Hindlimb muscle (tissue), 1 donor: ENCODE measurements at places on chromosomes 12 and 14. TPM values are rescaled to one million over a fixed set of nuclear protein-coding genes. Genes with fewer than 3 reads are reported as not detected.

Gene DDN
- 32.5 TPM for polyA plus RNA-seq

Gene GPR65
- polyA plus RNA-seq = 0.88 TPM

Gene PCK2
- polyA plus RNA-seq = 4.3 TPM

Gene SPSB2
- polyA plus RNA-seq = 5.9 TPM

Gene ZNF664
- 44.2 TPM for polyA plus RNA-seq

GRCh38 chr12:104519190-104520019 lies 62.7 kb downstream of the CHST11 start:
- no peak for DNase-seq

DNA sequence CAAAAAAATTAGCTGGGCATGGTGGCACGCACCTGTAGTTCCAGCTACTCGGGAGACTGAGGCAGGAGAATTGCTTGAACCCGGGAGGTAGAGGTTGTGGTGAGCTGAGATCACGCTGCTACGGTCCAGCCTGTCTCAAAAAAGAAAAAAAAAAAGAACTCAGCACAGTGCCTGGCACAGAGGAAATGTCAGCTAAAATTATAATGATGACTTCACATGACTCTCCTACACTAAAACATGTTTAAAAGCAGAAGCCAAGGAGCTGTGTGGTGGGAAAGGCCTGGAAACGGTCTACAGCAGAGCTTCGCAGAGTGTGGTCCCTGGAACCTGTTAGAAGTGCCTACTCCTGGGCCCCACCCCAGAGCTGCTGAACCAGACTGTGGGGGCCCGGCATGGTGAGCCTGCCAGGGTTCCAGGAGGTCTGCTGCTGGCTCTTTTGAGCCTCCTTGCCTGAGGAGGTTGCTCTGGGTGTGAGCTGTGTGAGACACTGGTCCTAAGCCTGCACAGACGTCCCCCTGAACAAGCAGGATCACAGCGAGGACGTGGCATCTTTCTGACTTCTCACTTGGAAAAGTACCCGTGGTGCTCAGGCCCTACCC lies 28.1 kb downstream of the TCHP start:
- DNase-seq = no peak

- no peak for DNase-seq
Measured at GRCh38 chr14:62711351-62712023, 333.8 kb downstream of the KCNH5 start.

- DNase-seq = no peak
Measured at GRCh38 chr14:75222208-75222701, 45.8 kb upstream of the TMED10 start.

- DNase-seq = peak; percentile 21
Measured at GRCh38 chr14:53108292-53109104, 44.6 kb downstream of the DDHD1 start.

- DNase-seq = no peak
Measured at GRCh38 chr12:6946033-6946919, 2.5 kb downstream of the C12orf57 start.

- DNase-seq = no peak
Measured at GRCh38 chr14:90558983-90559590, 162.3 kb downstream of the CALM1 start.

DNA sequence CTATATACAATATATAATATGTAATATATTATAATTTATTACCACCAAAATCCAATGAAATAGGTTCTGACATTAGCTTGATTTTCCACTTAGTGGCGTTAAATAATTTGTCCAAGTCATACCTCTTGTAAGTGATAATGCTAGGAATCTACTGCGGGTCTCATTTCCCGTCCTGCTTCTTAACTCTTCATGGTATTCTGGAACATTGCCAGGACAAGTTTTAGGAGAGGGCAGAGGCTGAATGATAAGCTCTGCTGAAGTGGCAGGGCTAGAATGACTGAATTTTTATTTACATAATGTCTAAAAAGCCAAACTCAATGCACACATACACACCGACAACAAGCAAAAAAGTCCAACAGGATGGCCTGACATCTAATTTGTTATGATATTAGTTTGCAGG lies 70.4 kb upstream of the PTPRQ start:
- no peak for DNase-seq

DNA sequence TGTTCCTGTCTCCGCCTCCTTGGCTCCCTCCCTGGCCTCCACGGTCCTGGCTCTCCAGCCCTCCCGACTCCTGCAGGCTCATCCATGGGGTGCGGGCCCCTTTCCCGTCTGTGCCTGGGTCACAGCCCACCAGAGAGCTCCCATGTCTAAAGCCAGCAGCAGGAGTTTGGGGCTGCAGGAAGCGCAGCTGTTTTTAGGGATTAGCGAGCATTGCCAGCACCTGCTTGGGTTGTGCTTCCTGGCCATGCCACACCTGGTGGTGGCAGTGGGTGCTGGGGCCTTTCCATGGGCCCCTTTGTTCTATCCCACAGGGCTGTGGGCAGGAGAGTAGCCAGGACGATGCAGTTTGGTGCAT lies 64.7 kb downstream of the KIF26A start:
- DNase-seq = no peak

DNA sequence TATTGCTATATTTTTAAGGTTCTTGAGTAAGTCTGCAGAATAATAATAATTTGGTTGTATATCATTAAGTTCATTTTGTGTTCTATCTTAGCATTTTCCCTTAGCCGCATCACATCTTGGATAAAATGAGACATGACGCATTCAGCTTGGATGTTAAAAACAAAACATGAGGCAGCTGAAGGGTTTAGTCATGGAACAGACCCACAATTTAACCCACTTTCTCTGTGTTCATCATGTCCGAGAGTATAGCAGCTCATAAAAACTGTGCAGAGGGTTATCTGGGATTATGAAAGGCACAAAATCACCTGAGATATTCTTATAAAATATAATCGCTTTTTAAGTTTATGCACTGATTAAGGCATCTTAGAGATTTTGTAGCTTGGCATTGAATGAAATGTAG lies 219.3 kb downstream of the TRHDE start:
- peak; percentile 36 for DNase-seq

GRCh38 chr12:124303579-124304313 lies 8.9 kb downstream of the RFLNA start:
- DNase-seq = no peak

DNA sequence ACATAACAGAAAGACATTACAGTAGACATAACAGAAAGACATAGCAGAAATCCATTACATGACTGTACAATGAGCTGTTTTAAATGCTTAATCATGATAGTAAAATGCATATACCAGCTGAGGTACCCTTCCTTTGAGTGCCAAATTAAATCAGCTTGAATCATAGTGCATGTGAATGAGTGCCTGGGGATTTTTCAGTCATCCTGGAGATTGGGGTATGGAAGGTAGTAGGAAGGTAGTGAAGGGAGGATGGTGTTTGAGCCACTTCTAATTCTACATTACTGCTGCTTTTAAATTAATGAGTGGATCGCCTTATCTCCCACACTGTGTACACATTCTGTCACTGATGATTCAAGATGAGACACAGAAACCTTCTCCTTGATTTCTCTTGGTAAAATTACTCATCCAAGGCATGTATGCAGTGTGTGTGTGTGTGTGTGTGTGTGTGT lies 534.2 kb downstream of the LRFN5 start:
- no peak for DNase-seq

GRCh38 chr14:73644531-73645247 lies at the start of gene DNAL1:
Gene DNAL1, plus strand, starts transcription at chr14:73644986. Its CDS starts 54 bp downstream, at chr14:73645040.
- peak; percentile 94 for DNase-seq
